ENCODE measurements at places on chromosomes 5 and 9.

- peak; percentile 34 for DNase-seq
These were observed 66.6 kb downstream of the C9orf152 start for GRCh38 chr9:110141227-110141793.

- DNase-seq, result no peak
These were observed 602.1 kb downstream of the TAF11L14 start for GRCh38 chr5:18236386-18236785.

DNA sequence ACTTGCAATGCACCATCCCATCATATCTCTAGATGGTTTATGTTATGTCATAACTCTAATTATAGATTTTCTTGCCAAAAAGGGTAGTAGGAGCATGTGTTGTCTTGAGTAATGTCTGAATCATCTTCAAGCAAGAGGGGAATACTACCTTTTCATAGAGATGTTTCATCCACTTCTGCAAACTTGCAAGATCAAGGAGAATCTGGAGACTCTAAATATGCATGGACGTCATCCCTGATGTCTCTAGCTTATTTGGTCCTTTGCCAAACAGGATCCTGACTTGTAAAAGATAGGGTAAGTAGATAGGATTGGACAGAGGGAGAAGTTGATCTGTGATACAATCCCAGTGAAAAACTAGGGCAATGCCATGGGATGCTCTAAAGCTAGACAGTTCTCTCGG lies 246.5 kb downstream of the DMRTA1 start:
- DNase-seq, result no peak

DNA sequence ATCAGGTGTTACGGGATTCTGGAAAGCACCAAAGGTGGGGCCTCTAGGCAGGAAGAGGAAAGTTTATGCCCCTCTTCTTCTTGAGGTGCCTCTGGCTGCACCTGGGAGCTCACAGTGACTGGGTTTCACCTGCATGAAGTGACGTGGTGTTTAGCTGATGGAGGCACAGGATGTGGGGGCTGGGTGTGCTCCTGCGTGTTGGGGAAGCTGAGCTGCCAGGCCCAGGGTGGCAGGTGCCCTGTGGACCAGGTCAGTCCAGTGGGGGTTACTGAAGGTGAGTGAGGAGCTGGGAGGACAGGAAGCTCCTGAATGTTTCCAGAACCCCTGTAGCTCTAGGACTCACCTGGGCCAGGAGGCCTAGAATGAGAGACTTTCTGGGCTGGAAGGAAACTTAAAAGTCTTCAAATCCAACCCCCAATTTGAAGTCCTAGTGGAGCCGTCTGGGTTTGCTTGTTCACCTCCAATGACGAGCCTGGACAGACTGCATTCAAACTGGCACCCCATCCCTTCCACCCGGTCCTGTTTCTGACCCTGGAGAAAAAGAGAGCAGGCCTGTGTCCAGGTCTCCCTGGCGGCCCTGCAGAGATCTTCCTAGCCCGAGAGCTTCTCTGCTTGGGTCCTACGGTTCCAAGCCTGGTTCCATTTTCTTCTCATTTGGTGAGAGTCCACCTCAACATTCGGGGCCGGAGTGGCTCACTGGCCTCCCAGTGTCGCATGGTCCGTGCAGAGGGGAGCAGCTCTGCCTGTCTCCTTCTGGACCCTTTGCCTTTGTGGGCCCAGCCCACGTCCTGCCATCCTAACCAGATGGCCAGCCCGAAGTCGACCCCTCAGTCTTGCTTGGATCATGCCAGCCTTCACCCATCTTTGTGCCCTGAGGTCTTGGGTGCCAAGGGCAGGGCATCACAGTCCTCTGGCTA lies 22.3 kb downstream of the TRAF1 start:
- DNase-seq, result no peak

DNA sequence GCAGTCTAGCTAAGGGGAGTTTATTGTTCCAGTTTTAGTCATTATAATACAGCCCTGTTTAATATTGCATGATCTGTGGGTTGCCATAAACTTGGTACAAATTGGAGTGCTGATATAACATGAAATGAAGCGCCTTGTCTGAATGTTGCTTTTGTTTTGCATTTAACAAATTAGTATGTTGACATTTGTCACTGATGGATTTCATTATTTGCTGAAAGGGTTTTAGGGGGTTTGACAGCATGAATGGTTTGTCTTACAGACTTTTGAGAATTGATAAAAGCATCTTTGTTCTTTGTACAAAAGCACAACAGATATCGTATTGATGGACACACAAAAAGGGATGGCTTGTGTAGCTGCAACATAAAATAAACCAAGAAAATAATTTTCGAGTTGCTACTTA lies 178.3 kb downstream of the AOPEP start:
- DNase-seq, result no peak

GRCh38 chr5:124043456-124043855 lies 531.5 kb downstream of the CSNK1G3 start:
- DNase-seq, result no peak

DNA sequence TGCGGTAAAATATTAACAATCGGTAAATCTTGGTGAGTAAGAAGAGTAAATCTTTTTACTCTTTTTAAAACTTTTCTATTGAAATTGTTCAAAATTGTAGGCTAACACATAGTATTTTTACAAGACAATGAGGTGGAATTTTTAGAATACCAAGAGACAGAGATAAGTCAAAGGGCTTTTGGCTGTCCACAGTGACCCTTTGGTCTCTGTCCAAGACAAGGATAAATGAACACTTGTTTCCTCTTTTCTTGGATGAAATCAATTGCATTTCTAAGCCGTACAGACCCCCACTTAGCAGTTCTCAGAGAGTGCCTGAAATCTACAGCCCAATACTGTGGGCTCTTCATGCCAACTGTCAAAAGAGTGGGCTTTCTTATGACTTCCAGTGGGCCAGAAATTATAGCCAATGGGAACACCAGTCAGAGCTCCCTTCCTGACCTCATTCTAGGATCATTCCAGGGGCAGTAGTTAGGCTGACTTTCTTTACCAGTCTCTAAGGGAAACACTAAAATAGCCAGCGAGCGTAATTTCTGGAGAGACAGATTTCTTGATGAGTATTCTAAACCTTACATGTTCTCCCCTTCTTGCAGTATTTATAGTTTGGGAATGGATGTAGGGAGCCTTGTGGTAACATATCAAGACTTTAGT lies 74.1 kb downstream of the GALNT10 start:
- DNase-seq, result no peak

GRCh38 chr9:124218438-124218982 lies 39.2 kb upstream of the NEK6 start:
- peak; percentile 95 for DNase-seq

- DNase-seq, result no peak
These were observed 659.6 kb upstream of the RIOK2 start for GRCh38 chr5:97842687-97843086.

DNA sequence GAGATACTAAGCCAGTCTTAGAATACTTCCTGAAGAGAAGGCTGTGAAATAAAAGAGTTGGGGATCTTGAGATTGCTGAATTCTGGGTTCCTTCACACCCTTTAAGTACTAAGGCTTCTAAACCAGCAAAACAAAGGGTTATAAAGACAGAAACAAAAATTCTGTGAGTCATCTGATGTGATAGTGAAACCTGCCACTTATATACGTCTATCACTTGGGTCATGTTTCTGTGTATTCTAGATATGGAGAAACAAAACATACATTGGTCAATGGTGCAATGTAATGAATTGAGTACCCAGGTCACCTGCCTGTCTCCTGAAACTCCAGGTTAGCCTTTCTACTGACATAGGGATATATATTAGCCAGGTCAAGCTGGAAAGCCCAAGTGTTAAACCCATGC lies 319.3 kb upstream of the GRAMD2B start:
- no peak for DNase-seq

DNA sequence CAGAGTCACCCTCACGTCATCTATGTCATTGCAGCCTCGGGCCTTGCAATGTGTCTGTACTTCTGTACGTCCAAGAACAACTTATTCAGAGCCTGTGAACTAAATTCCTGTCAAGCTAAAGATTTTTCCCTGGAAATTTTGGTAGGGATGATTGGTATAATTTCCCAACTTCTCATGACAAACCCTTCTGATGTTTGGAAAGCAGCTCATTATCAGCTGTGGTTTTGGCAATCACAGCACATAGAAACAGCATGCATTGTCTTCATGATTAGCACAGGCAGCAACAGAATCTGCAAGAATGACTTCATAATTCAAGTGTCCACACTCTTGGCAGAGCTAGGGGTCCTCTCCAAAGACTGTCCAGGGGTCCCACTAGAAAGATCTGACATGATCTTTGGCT lies 49.5 kb downstream of the APBA1 start:
- DNase-seq, result no peak

DNA sequence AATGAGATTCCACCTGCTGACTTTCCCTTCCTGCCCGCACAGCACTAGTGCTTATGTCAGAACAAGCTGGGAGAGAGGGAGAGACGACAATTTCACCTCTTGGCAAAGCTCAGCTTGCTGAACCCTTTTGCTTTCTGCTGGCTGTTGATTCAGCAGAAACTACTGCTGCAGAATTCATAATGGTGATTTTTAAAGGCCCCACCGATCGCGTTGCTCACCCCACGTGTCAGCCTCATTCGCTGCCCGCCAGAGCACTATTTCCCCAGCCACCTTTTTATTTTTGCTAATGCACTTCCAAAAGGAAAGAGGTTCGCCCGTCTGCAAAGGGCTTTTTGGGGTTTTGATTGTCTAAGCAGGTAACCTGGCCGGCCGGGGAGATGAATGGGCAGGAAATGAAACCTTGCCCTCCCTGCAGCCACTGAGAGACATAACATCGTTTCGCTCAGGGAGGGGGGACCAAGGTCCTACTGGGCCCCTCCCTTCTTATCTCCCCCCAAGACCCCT lies 1.3 kb downstream of the PPP2R2B start:
- DNase-seq, result no peak

- no peak for DNase-seq
These were observed 42.1 kb downstream of the TMOD1 start for GRCh38 chr9:97543561-97543960.

- no peak for DNase-seq
These were observed 220 bp downstream of the NOTCH1 start for GRCh38 chr9:136545692-136545964.

- no peak for DNase-seq
These were observed 121.1 kb downstream of the C5orf15 start for GRCh38 chr5:133847301-133847700.

- no peak for DNase-seq
These were observed 28.2 kb upstream of the C5orf63 start for GRCh38 chr5:127101533-127101932.

GRCh38 chr5:136064510-136064909 lies 35.7 kb downstream of the TGFBI start:
- no peak for DNase-seq

DNA sequence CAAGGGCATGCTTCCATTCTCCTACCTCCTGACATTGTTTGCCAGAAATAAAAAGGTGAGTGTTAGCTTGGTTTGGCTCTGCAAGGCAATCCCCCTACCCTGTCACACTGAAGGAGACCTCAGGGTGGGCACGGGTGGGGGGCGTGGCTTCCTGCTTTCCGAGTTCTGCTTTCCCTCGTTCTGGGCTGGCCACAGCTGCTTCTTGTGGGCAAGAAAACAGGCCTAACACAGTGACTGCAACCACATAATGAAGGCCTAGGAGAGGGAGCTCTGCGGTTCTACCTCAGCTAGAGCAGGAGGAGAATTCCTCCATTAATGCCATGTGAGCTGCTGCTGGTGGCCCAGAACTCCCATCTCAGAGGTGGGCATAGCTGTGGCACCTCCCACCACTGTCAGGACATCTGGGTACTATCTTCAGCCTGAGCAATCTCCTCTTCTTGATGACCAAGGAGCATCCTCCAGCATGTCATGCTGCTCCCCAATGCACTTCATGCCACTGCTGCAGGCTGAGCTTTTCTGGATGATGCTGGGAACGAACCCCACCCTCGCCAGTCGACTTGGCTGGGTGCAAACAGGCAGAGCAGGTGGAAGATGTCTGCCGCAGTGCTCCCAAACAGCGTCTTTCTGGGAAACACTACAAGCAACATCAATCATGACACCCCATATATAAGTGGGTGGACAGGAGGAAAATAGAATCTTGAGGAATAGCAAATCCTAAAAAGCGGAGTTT lies 139.5 kb upstream of the RAPGEF1 start:
- DNase-seq, result no peak

DNA sequence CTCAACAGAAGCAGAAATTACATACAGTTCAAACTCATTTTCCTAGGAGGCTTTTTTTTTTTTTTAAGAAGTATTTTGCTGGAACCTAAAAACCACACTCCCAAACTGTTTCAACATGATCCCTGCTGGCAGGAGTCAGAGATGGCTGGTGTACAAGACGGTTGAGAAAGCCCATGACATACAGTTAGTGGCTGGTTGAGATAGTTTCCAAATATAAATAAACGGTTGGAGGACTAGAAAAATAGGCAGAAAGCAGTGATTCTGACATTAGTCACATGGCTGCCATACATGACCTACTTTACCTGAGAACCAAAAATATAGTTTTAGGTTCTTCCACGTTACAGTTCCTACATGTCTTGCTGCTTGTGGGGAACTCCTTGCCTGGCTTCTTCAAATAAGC lies 31.7 kb upstream of the BASP1 start:
- no peak for DNase-seq

- DNase-seq, result peak; percentile 8
These were observed 43.6 kb upstream of the RAD23B start for GRCh38 chr9:107239474-107239873.

- DNase-seq, result peak; percentile 83
These were observed 237.7 kb upstream of the MEF2C start for GRCh38 chr5:89120719-89121118.

- no peak for DNase-seq
These were observed 33.7 kb downstream of the PTGES start for GRCh38 chr9:129719135-129719534.

- DNase-seq, result no peak
These were observed 236.1 kb downstream of the MARCHF11 start for GRCh38 chr5:15943487-15943886.

GRCh38 chr9:81879501-81879916 lies 48.7 kb upstream of the SPATA31D4 start:
- no peak for DNase-seq

GRCh38 chr9:125493881-125494652 lies 212.9 kb downstream of the MAPKAP1 start:
- no peak for DNase-seq

DNA sequence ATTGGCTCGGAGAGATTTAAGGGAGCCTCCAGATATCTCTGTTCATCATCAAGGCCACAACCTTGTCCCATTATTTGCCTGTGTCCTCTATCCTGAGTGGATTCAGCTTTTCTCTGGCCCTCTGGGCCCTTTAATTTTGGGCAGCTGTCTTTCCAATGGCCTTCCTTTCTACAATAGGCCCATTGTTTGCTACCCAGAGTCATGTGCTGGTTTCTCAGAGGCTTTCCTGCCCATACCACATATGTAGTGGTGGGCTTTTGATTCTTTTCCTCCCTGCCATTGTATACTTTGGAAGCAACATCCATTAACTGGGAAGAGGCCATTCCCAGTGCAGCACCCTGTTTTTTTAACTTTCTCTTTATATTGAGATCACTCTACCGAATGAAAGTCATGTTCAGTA lies 233.9 kb upstream of the SGCD start:
- no peak for DNase-seq

- DNase-seq, result no peak
These were observed 37.5 kb upstream of the RGMB start for GRCh38 chr5:98735806-98736507.

DNA sequence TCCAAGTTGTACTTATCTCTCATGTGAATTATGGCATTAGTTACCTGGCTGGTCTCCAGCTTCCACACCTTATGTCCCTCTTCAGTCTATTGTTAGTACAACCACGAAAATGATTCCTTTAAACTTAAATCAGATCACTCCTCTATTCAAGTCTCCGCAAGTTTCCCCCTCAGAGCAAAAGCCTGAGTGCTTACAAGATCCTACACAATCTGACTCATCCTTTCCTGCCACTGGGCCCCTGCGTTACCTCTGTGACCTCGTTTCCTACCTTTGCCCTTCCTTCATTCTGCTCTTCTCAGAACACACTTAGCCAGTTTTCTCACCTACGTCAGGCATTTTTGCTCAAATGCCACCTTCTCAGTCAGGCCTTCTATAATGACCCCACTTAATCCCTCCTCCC lies 45.1 kb upstream of the GLIS3 start:
- DNase-seq, result no peak
